ENCODE measurements at places on chromosomes 13 and 19.

- DNase-seq = no peak
These were observed 3.2 kb downstream of the EHD2 start for GRCh38 chr19:47716270-47716937.

DNA sequence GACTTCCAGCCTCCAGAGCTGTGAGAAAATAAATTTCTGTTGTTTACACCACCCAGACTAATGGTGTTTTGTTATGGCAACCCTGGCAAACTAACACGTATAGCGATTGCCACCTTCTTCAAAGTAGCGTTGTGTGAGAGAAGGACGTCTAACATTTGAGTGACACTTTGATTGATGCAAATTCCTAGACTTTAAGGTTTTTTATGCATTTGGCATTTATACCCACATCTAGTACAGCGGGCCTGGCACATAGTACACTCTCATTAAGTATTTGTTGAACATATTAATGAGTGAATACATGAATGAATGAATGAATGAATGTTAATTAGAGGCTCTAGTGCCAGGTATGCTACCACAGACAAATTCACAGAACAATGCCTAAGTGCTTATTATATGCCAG is 36.7 kb downstream of the POU4F1 start:
- no peak for DNase-seq

DNA sequence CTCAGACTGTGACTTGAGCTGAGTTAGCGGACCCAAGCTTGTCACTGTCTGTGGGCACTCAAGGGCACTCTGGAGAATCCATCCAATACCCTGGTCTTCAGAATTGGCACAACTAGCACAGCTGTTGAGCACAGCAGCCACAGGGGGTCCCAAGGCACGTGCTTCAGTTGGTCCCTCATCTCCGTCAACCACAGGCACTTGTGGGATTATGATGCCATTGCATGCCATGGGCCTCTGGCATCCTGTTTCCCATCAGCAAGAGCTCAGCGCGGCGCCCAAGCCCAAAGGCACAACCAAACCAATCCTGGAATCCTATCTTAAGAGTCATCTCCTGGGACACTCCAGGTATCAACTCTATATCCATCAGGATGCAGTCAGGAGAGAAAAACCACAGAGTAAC is 3.7 kb upstream of the B3GNT8 start:
- DNase-seq = no peak

GRCh38 chr13:63855457-63856118 is 2439.9 kb upstream of the PCDH20 start:
- DNase-seq = no peak

GRCh38 chr19:53912653-53913052 is 3.6 kb downstream of the CACNG7 start:
- DNase-seq = no peak

GRCh38 chr13:50284540-50284939 is 269.3 kb downstream of the KCNRG start:
- no peak for DNase-seq

- DNase-seq = no peak
These were observed 811.4 kb downstream of the DACH1 start for GRCh38 chr13:71055644-71056043.

GRCh38 chr19:6551607-6552450 is 21.0 kb downstream of the TNFSF9 start:
- peak; percentile 89 for DNase-seq

- DNase-seq = no peak
These were observed 636 bp upstream of the RNF225 start for GRCh38 chr19:58394821-58395219.

DNA sequence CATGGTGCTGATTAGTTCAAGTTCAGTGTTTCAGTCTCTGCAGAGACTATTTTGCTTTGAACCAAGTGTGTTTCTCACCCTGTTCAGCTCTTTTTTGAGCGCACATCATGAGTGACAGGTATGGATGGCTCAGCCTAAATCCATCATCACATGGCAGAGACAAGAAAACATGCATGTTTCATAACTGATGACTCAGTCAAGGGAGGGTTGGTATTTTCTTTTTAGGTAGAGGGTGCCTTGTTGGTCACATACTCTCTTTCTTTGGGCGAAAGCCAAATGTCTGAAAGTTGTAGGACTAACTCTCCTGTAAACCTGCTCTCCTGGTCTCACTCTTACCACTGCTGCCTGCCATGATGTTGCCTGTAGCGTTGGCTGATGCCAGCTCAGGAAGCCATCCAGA is 48.1 kb upstream of the RAP2A start:
- DNase-seq = no peak

DNA sequence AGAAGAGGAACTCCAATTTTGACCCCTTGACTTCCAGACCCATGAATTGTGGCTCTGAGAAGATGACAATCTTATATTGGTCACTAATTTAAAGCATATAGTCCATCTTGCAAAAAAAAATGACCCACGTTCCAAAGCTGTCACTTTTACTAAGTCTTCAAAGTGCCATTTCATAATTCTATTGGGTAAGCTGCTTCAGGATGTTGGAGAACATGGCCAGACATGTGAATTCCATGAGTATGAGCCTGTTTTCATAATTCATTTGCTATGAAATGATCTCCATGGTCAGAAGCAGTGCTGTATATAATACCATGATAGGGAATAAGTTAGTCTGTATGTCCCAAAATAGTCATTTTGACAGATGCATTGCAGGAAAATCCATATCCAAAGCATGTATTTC is 1787.3 kb downstream of the SLITRK5 start:
- DNase-seq = no peak
